Pericardium fibroblast (primary cell): ENCODE measurements at places on chromosomes 1 and 21. TPM values are rescaled to one million over a fixed set of nuclear protein-coding genes. Genes with fewer than 3 reads are reported as not detected.

Gene FCAMR
- not detected in 2 replicates for total RNA-seq

Gene ATP1A4
- not detected in 2 replicates for total RNA-seq

Gene SNIP1
- total RNA-seq: 7.8 and 9.0 TPM in 2 replicates

Gene CYP4A11
- total RNA-seq: not detected in 2 replicates

Gene DIO1
- total RNA-seq: not detected in 2 replicates

Gene PLOD1
- total RNA-seq: 314 and 529 TPM in 2 replicates

Gene CNKSR1
- total RNA-seq: 0.17 and 1.8 TPM in 2 replicates

Gene MRPL55
- total RNA-seq: 60.0 and 60.2 TPM in 2 replicates

Gene LRRC7
- not detected in 2 replicates for total RNA-seq

Gene LMX1A
- not detected in 2 replicates for total RNA-seq

Gene HPDL
- total RNA-seq: 0.12 and 2.8 TPM in 2 replicates

Gene BMP8B
- total RNA-seq: not detected in 2 replicates

Gene FAM151A
- total RNA-seq: not detected in 2 replicates

Gene PLXNA2
- total RNA-seq: 6.7 and 18.1 TPM in 2 replicates

Gene NUAK2
- total RNA-seq: 1.9 and 4.6 TPM in 2 replicates
